ENCODE measurements at places on chromosomes 2 and 18.

- DNase-seq, result no peak
These were observed 34.9 kb downstream of the CDC42EP3 start for GRCh38 chr2:37636381-37637066.

- DNase-seq, result no peak
These were observed 35.5 kb upstream of the CYTIP start for GRCh38 chr2:157479081-157480027.

DNA sequence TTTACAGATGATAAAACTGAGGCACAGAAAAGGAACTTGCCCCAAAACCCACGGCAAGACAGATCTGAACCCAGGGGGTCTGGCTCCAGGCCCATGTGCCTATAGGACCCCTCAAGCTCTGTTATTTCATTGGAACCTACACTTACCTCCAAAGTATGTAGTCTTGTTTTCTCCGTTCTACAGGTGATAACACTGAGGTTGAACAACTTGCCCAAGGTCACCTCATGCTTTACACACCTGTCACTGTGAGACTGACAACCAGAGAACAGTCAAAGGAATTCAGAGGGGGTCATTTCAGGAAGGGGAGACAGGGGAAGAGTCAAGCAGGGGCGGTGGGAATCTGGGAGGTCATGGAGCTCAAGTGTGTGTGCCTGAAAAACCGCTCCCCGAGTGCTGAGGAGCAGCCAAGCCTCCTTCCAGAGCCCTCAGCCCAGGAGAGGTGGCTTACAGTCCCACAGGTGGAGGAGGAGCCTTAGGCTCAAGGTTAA lies 47.7 kb downstream of the SERTAD2 start:
- no peak for DNase-seq

DNA sequence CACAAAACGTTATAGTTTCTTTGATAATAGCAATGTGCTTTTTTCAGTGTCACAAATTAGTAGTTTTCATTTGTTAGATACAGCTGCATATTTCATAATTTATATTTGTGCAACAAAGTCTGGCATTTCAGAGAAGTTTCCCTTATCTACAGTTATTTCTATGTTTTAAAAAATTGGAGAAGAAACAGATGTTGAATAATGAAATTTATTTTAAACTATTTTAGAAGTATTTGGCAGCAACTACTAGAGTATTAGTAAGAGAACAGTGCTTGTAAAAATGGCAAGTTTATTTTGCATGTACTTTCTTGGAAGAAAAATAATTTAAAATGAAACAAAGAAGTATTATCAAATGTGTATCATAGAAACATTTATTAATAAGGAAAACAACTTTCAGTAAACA lies 68.6 kb upstream of the COL5A2 start:
- DNase-seq, result no peak

- DNase-seq, result no peak
These were observed at the start of gene PPP1R1C for GRCh38 chr2:181985632-181986205. Gene PPP1R1C (plus strand): TSS chr2:181985853. CDS start chr2:181986111, 258 bp downstream.

DNA sequence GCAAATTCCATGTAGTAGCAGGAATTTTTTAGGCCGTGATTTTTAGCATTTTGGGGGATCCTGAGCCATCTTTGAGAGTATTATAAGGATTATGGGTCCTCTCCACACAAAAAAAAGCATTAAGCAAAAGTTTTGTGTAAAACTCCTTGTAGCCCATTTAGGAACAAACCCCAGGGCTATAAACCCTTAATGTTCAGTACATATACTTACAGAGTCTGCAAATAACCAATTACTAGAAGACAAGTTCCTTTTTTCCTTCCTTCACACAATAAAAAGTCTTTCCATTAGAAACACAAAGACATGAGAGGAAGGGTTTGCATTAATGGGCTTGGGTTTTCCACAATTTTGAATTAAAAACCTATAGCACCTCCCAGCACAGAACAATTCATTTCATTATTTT lies 44.6 kb downstream of the WDFY1 start:
- no peak for DNase-seq

GRCh38 chr2:217521820-217522219 lies 481.0 kb downstream of the TNS1 start:
- no peak for DNase-seq

GRCh38 chr2:176562359-176563078 lies 293.3 kb downstream of the MTX2 start:
- DNase-seq, result no peak

- DNase-seq, result peak; percentile 56
These were observed 66.2 kb downstream of the ACVR2A start for GRCh38 chr2:147910990-147911473.
